Activated naive CD4-positive, alpha-beta T cell treated with anti-CD3 and anti-CD28 coated beads, Interleukin-2, amount 50 U/mL, for 72 hours (primary cell): ENCODE measurements at places on chromosomes 1 and 21. TPM values are rescaled to one million over a fixed set of nuclear protein-coding genes. Genes with fewer than 3 reads are reported as not detected.

DNA sequence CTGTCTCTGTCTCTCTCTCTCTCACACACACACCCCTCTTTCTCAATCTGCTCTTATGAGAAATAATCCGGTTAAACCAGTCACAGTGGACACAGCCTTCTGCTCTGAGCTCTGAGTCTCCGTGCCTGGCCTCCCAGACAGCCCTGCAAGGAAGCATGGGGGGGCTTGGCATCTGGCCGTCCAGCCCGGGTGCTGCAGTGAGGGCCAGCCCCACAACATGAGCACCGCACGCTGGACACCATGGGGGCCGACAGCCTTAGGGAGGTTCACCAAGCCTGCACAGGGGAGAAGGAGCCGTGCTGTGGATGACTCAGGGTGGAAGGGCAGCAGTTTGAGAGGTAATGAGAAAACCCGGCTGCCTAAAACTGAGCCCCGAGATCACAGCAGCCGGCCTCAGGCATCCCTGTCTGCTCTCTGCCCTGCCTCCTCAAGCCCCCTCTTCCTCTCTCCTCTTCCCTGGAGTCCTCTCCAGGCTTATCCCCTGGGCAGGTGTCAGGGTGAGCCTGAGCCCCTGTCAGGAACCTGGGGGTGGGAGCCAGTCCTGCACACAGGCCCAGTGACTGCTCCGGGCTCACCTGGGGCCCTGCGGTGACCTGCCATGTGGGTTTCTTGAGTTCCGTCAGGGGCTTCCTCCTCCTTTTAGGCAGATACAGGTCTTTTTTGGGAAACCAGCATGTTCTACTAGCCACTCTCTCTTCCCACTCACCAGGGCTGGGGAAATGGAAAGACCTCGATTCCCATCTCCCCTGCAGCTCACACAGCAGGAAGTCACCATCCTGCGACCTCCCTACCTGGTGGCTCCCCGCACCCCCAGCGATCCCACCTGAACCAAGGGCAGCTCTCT, 92.8 kb downstream of the ITPKB start:
- no peak for DNase-seq

GRCh38 chr1:170133766-170134495, 11.8 kb upstream of the NTMT2 start:
- no peak for DNase-seq

GRCh38 chr1:193785850-193786420, 599.5 kb upstream of the B3GALT2 start:
- DNase-seq, result no peak

DNA sequence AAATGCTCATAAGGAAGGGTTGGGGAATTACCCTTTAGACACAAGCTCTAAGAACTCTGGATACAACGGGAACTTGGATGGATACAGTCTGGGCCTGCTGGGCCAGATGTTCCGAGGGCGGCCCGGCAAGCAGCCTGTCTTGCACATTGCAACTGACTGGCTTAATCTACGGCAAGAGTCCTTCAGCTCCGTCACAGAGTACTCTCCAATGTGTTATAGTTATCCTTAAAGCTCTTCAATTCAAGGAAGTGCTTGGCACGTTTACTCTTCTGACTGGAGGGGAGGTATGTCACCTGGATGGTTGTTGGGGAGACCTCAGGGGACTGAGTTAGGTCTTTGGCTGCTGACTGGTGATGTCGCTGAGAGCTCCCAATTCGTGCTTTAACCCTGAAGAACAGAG, 1.1 kb upstream of the CFAP141 start:
- no peak for DNase-seq

DNA sequence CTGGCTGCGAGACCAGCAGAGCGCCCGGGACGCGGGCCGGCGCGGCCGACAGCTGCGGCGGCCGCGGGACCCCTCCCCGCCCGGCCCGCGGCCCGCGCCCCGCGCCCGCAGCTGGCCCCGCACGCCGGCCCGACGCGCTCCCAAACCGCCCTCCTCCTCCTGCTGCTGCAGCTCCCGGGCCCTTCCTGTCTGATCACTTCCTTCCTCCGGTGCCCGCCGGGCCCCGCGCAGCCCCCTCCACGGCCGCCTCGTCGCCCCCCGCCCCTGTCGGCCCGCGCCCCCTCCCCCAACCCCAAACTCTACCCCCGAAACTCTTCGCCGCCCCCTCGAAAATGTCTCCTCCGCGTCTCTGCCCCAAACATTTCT, 594 bp downstream of the LUZP1 start:
- peak; percentile 21 for DNase-seq

DNA sequence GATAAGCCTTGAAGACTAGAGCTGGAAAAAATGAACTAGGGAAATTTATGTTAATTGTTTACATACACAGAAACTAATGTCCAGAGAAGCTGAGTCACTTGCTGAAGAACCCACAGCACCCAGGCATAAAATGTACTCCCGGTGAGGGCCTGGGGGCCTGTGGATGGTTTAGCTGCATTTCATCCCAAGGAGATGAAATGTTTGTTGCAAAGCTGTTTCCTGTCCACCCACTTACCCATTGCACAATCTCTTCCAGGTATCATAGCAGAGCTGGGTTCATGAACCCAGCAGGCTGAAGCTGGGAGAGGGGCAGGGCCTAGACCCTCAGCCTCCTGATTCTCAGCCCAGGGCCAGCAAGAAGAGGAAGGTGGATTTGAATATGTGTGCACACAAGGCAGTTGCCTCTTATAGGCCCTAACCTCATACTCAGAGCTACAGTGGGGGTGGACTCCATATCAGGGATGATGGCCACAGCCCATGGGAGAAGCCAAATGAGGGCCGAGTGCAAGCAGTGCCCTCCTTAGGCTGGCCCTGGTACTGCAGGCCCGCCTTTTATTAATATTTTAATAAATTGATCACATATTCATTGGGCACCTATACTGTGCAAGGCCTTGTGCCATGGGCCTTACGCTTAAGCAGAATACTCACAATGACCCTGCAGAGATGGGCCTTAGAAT, 110.8 kb downstream of the LACTBL1 start:
- DNase-seq, result no peak

- no peak for DNase-seq
Measured at GRCh38 chr1:226407199-226407496, 745 bp downstream of the PARP1 start.

DNA sequence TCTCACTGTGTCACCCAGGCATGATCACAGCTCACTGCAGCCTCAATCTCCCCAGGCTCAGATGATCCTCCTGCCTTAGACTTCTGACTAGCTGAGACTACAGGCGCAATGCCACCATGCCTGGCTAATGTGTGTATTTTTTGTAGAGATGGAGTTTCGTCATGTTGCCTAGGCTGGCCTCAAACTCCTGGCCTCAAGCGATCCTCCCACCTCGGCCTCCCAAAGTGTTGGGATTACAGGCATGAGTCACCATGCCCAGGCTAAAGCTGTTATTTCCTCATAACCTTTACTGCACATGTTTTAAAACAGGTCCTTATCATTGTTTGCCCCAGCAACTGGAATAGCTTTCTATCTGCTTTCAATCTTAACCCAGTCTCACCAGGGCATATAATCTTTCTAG, 2.9 kb downstream of the SARS1 start:
- DNase-seq, result no peak

The SPRR5 gene
- total RNA-seq, result not detected

The VPS45 gene
- 42.4 TPM for total RNA-seq

The OR2L5 gene
- 0.16 TPM for total RNA-seq

The KLHL20 gene
- 21.4 TPM for total RNA-seq

The SPAG17 gene
- not detected for total RNA-seq

The FCRL1 gene
- total RNA-seq, result not detected
